ENCODE measurements at places on chromosomes 16 and 17. TPM values are rescaled to one million over a fixed set of nuclear protein-coding genes. Genes with fewer than 3 reads are reported as not detected.

DNA sequence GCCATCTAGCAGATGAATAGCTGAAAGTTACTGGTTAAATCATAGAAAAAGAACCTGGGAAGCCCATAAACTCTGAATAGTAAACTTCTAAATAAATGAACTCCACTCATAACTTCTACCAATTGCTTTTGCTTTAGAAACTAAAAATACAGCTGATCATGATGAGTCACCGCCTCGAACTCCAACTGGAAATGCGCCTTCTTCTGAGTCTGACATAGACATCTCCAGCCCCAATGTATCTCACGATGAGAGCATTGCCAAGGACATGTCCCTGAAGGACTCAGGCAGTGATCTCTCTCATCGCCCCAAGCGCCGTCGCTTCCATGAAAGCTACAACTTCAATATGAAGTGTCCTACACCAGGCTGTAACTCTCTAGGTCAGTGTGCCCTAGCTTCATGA is 9.7 kb downstream of the KAT7 start:
- no peak for ATAC-seq
- H3K36me3 ChIP-seq: peaks cover 100% of the 10 kb centered on the region
- no peak overlapping the region for H3K4me3 ChIP-seq
- no peak overlapping the region for H3K27ac ChIP-seq

- ATAC-seq: no peak
- no peaks in the 10 kb centered on the region for H3K36me3 ChIP-seq
- H3K4me1 ChIP-seq: no peaks in the 10 kb centered on the region
- no peak overlapping the region for H3K27ac ChIP-seq
Measured at GRCh38 chr17:33390479-33391176, 97.5 kb upstream of the ASIC2 start.

GRCh38 chr16:27748868-27749546 is 199.1 kb downstream of the KATNIP start:
- peaks cover 5% of the 10 kb centered on the region for H3K4me1 ChIP-seq
- H3K4me3 ChIP-seq: no peak overlapping the region
- no peaks in the 10 kb centered on the region for H3K27me3 ChIP-seq
- peaks cover 9% of the 10 kb centered on the region for H3K36me3 ChIP-seq

DNA sequence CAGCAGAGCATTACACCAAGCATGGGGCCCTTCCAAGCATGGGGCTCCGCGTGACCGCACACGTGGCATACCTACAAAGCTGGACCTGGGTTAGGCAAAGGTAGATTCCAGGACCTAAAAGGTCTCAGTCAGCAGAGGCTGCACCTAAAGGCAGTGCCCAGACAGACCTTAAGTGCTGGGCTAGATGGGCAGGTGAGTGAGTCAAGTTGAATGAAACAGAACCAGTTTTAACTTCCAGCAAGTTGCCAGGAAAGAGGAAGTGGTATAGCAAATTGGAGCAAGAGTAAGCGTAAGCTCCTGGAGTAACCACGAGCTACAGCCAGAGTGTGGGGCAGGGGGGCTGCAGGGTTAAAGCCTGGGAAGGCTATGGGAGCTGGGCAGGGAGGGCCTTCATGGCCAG is 49.5 kb downstream of the SRCIN1 start:
- no peaks in the 10 kb centered on the region for H3K36me3 ChIP-seq
- no peak overlapping the region for H3K27ac ChIP-seq
- H3K4me1 ChIP-seq: peaks cover 12% of the 10 kb centered on the region
- peaks cover 14% of the 10 kb centered on the region for H3K27me3 ChIP-seq
- H3K4me3 ChIP-seq: no peak overlapping the region

DNA sequence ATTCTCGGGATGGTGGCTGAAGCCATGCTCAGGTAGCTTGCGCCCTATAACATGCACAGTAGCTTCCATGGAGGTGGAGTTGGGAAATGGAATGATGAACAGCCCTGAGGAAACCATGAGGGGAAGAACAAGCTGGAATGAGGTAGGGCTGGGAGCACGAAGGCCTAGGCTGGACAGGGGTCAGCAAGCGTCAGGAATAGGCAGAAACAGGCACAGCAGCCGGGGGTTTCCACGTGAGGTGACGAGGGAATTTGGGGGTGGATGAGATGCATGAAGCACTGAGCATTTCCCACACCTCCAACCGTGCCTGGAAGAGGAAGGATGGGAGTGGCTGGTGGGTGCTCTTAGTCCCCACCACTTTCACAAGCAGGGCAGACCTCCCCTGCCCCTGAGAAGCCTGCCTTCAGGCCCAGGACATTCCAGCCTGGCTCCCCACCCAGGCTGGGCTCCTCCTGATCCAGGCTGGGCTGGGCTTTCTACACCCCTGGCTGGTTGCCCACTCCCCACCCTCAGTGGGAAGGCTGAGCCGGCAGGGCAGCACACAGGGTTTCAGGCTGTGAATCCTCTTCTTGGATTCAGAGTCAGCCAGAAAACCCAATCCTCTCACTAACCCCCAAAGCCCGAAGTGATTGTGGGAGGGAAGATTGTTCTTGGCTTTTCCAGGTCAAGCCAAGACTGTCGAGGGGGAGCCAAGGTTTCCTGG is 21.9 kb downstream of the PLEKHG4 start:
- ATAC-seq: no peak
- H3K36me3 ChIP-seq: no peaks in the 10 kb centered on the region
- no peak overlapping the region for H3K4me3 ChIP-seq
- peak overlapping the region; percentile 66 for H3K27ac ChIP-seq
- H3K4me1 ChIP-seq: no peaks in the 10 kb centered on the region

DNA sequence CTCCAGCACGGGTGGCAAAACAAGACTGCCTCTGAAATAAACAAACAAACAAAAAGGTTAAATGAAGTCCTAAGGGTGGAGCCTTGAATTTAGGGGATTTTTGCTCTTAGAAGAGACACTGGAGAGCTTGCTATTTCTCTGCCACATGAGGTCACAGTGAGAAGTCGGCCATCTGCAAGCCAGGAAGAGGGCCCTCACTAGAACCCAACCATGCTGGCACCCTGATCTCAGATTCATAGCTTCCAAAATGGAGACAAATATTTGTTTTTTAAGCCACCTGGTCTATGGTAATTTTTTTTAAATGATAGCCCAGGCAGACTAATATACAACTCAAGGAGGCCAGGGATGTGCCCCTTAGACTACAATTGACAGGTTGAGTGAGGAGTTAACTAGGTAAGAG is 255.5 kb downstream of the XYLT1 start:
- H3K27me3 ChIP-seq: no peaks in the 10 kb centered on the region
- peaks cover 6% of the 10 kb centered on the region for H3K4me1 ChIP-seq
- no peak overlapping the region for H3K27ac ChIP-seq
- H3K36me3 ChIP-seq: peaks cover 21% of the 10 kb centered on the region
- no peak for ATAC-seq

ASGR1 gene
- total RNA-seq: 4.5 TPM

GRCh38 chr16:16022683-16023064 is 73.3 kb downstream of the ABCC1 start:
- peaks cover 46% of the 10 kb centered on the region for H3K4me1 ChIP-seq
- H3K27ac ChIP-seq: peak overlapping the region; percentile 98
- H3K27me3 ChIP-seq: no peaks in the 10 kb centered on the region
- H3K4me3 ChIP-seq: no peak overlapping the region

GRCh38 chr17:46774108-46774737 is 44.3 kb downstream of the WNT3 start:
- no peak for ATAC-seq
- peaks cover 26% of the 10 kb centered on the region for H3K27me3 ChIP-seq
- H3K4me1 ChIP-seq: no peaks in the 10 kb centered on the region
- H3K27ac ChIP-seq: no peak overlapping the region

AATK gene
- 2.4 TPM for total RNA-seq

DNA sequence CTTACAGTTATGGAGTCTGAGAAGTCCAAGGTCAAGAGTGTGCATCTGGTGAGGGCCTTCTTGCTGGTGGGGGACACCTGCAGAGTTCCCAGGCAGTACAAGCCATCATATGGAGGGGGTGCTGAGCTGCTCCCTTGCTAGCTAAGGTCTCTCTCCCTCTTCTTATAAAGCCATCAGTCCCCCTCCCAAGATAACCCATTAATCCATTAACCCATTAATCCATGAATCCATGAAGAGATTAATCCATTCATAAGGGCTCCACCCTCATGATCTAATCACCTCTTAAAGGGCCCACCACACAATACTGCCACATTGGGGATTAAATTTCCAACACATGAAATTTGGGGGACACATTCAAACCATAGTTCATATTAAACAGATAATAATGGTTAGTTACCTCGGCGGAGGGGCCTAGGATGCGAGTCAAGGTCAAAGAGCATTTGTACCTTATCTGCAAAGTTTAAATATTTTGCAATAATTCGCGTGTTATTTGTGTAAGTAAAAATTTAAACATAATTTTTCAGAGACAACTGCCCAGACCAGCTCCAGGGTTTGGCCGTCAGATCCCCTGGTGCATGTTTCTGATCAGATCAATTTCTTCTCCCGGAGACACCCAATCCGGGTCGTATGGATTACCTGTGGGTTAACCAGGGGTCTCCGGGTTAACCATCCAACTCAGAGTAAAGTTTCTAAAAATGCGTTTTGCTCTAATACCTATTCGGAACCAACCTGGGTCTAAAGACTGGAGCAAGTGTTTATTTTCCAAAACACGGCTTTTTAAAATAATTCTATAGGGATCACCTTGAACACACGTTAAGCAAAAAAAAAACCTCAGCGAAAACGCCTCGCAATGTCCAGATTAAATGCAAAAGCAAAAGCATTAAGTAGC is 740 bp upstream of the POLR3E start:
- H3K4me3 ChIP-seq: peak overlapping the region; percentile 91
- no peaks in the 10 kb centered on the region for H3K27me3 ChIP-seq
- no peak for ATAC-seq

- no peaks in the 10 kb centered on the region for H3K4me1 ChIP-seq
- no peak for ATAC-seq
- peaks cover 9% of the 10 kb centered on the region for H3K27me3 ChIP-seq
- no peak overlapping the region for H3K4me3 ChIP-seq
- no peaks in the 10 kb centered on the region for H3K36me3 ChIP-seq
Measured at GRCh38 chr16:9949396-9949795, 232.8 kb downstream of the GRIN2A start.

KRTAP17-1 gene
- not detected for total RNA-seq

DNA sequence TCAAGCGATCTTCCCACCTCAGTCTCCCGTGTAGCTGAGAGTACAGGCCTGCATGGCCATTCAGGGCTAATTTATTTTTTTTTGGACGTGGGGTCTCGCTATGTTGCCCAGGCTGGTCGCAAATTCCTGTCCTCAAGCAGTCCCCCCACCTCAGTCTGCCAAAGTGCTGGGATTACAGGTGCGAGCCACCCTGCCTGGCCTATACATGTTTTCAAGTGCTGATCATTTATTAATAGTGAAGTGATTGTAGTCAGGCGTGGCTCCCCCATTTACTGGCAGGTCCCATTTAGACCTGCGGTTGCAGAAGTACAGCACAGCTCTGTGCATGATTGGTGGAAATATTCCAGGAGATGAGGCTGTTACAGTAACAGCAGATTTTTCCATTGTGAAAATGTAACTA is 8.4 kb downstream of the FOXK2 start:
- peak overlapping the region; percentile 36 for H3K27ac ChIP-seq
- H3K4me1 ChIP-seq: peaks cover 46% of the 10 kb centered on the region
- H3K36me3 ChIP-seq: peaks cover 21% of the 10 kb centered on the region
- no peaks in the 10 kb centered on the region for H3K27me3 ChIP-seq

- peaks cover 16% of the 10 kb centered on the region for H3K4me1 ChIP-seq
- H3K36me3 ChIP-seq: peaks cover 15% of the 10 kb centered on the region
- peak; percentile 62 for ATAC-seq
- no peak overlapping the region for H3K27ac ChIP-seq
Measured at GRCh38 chr17:48307814-48308411, 122.1 kb downstream of the SKAP1 start.

DNA sequence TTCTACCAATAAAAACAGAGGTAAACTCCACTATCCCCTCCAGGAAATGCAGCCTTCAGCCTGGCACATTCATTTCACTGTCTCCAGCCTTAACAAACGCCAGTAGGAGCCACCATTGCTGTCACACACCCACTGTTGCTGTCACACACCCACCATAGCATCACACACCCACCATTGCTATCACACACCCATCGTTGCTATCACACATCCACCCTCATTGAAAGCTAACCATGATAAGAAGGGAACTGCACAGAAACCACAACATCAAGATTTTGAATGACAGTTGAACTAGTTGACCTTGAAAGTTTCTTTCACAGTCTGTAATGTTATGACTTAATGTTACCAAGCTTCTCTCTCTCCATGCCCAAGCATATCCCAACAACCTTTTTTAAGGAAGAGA is 38.1 kb downstream of the SHCBP1 start:
- no peaks in the 10 kb centered on the region for H3K4me1 ChIP-seq
- no peaks in the 10 kb centered on the region for H3K27me3 ChIP-seq
- no peak overlapping the region for H3K4me3 ChIP-seq
- ATAC-seq: no peak
- H3K27ac ChIP-seq: no peak overlapping the region
- H3K36me3 ChIP-seq: peaks cover 45% of the 10 kb centered on the region

- ATAC-seq: no peak
- H3K27ac ChIP-seq: no peak overlapping the region
- no peaks in the 10 kb centered on the region for H3K4me1 ChIP-seq
Measured at GRCh38 chr16:49596068-49596467, 222.5 kb downstream of the C16orf78 start.

PRR11 gene
- 74.5 TPM for total RNA-seq

- no peaks in the 10 kb centered on the region for H3K27me3 ChIP-seq
- peak overlapping the region; percentile 92 for H3K27ac ChIP-seq
- peaks cover 42% of the 10 kb centered on the region for H3K4me1 ChIP-seq
- H3K4me3 ChIP-seq: peak overlapping the region; percentile 83
Measured at GRCh38 chr17:80664217-80664790, 119.7 kb downstream of the RPTOR start.

GRCh38 chr17:4527566-4528125 is 27.5 kb downstream of the MYBBP1A start:
- no peak for ATAC-seq
- no peaks in the 10 kb centered on the region for H3K36me3 ChIP-seq
- peaks cover 5% of the 10 kb centered on the region for H3K27me3 ChIP-seq
- no peak overlapping the region for H3K4me3 ChIP-seq

Measured in activated T-helper 17 cell treated with anti-CD3 and anti-CD28 coated beads, Interleukin-2, amount 50 U/mL, for 72 hours (primary cell).